ENCODE measurements at places on chromosomes 2 and 18. TPM values are rescaled to one million over a fixed set of nuclear protein-coding genes. Genes with fewer than 3 reads are reported as not detected.

GRCh38 chr2:237141571-237142051 lies 55.9 kb downstream of the COPS8 start:
- no peak for DNase-seq

- DNase-seq: no peak
Measured at GRCh38 chr2:205688417-205689200, 6.3 kb downstream of the NRP2 start.

GRCh38 chr18:52063923-52064322 lies 276.1 kb upstream of the DCC start:
- no peak for DNase-seq

SH3RF3 gene
- total RNA-seq: 1.0 TPM

DNA sequence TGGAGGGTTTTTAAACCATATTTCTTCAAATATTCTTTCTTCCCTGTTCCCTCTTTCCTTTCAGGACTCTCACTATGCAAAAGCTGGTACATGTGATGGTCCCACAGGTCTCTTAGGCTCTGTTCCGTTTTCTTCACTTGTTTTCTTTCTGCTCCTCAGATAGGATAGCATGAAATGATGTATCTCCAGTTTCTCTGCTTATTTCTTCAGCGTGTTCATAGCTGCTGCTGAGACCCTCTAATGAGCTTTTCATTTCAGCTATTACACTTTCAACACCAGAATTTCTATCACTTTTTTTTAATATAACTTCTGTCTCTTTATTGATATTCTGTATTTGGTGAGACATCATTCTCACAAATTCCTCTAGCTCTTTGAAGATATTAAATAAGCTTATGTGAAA lies 63.9 kb downstream of the KCNG2 start:
- no peak for DNase-seq

FHOD3 gene
- total RNA-seq: 0.28 TPM

- no peak for DNase-seq
Measured at GRCh38 chr2:240114233-240114632, 21.9 kb downstream of the COPS9 start.

- no peak for DNase-seq
Measured at GRCh38 chr2:235803028-235803427, 309.2 kb downstream of the AGAP1 start.

NOP58 gene
- 300 TPM for total RNA-seq

DNA sequence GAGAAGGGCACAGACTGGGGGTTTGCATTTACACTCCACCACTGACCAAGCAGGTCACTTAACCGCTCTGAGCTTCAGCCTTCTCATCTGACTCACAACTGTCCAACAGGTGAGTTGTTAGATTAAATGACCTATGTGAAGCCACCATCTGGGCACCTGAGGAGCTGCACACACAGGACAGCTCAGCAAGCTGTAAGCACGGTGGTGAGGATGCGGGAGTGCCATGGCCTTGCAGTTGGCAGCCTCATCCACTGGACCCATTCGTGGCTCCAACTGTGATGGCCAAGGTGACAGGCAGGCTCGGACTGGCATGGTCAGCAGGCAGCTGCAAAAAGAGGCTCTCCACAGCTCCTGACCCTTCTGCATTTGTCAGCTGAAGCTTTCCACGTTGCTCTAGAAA lies 23.3 kb upstream of the AMMECR1L start:
- no peak for DNase-seq

- DNase-seq: no peak
Measured at GRCh38 chr2:127100251-127101047, 6.5 kb downstream of the BIN1 start.

PLB1 gene
- 0.72 TPM for total RNA-seq

PEX13 gene
- 27.1 TPM for total RNA-seq

- no peak for DNase-seq
Measured at GRCh38 chr2:109083771-109084170, 45.2 kb upstream of the SH3RF3 start.

GPAT2 gene
- 11.1 TPM for total RNA-seq

GRCh38 chr2:144796936-144797335 lies 277.0 kb upstream of the ZEB2 start:
- no peak for DNase-seq

- no peak for DNase-seq
Measured at GRCh38 chr2:55899881-55900280, 23.7 kb downstream of the EFEMP1 start.

GATA6 gene
- total RNA-seq: 0.39 TPM

DNA sequence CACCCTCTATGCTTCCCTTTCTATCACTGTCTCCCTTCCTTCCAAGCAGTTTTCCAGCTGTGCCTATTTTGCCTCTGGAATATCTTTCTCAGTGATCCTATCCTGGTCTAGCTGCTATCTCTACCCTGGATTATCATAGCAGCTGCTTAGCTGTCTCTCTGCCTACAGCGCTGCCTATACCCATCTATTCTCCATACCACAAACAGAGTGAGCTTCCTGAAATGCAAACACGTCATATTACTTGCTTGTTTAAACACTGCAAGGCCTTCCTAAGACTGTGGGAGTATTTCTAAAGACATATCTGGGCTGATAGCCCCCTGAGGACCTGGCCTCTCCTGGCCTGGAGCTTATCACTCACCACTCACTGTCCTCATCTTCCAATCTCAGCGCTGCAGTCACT lies 220.1 kb downstream of the NAPG start:
- no peak for DNase-seq

DNA sequence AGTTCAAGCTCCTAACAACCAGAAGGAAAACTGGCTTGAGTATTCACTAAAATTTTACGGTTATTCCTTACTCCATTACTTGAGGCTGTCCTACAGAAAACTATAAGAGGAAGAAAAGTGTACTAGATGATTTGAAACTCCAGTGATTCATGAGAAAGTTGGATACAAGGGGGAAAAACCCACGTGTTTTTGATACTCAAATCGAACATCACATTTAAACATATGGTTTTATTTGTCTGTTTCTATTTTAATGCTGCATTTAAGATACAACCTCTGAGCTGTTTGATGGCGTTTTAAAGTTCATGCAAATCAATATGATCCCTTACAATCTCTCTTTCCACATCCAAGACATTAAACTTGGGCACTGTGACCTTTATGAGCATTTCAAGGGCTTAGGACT lies 125.1 kb upstream of the LMAN1 start:
- DNase-seq: no peak

- no peak for DNase-seq
Measured at GRCh38 chr2:201668402-201668910, 25.2 kb upstream of the TMEM237 start.

- DNase-seq: no peak
Measured at GRCh38 chr18:44793685-44794084, 113.0 kb downstream of the SETBP1 start.

GRCh38 chr2:57180042-57180567 lies 866.5 kb upstream of the VRK2 start:
- DNase-seq: no peak

- DNase-seq: no peak
Measured at GRCh38 chr18:5444847-5445246, 99.0 kb downstream of the EPB41L3 start.

GRCh38 chr2:216078776-216079175 lies 2.8 kb downstream of the PECR start:
- DNase-seq: no peak

ZNF396 gene
- total RNA-seq: 3.8 TPM

MARCHF4 gene
- not detected for total RNA-seq

- DNase-seq: no peak
Measured at GRCh38 chr2:236631281-236631855, 61.7 kb downstream of the ACKR3 start.

GRCh38 chr2:70873541-70873940 lies 37.9 kb upstream of the CD207 start:
- DNase-seq: no peak

GRCh38 chr2:234964631-234965461 lies 13.0 kb downstream of the SH3BP4 start:
- DNase-seq: no peak

DNA sequence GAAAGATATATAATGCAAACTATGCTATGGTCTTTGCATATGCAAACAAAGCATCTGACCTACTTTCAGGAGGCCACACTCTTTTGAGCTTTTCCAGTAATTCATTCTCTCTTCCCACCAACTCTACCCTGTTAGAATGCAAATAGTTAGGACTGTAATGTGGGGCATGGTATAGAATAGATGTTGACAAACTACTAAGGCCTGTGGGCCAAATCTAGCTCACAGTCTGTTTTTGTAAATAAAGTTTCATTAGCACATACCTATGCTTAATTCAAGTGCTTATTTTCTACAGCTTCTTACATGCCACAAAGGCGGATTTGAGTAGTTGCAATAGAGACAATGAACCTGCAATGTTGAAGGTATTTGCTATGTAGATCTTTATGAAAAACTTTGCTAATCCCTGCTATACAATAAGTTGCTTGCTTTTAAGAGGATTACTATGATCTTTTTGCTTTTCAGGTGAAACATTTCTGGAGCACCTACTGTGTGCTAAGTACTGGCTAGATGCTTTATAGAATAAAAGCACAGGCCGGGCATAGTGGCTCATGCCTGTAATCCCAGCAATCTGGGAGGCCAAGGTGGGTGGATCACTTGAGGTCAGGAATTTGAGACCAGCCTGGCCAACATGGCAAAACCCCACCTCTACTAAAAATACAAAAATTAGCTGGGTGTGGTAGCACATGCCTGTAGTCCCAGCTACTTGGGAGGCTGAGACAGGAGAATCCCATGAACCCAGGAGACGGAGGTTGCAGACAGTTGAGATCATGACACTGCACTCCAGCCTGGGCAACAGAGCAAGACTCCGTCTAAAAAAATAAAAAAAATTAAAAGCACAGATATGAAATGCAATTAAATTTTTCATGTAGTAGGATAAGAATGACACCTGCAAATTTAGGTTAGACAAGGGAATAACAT lies 267.8 kb downstream of the DPP10 start:
- DNase-seq: no peak

DNA sequence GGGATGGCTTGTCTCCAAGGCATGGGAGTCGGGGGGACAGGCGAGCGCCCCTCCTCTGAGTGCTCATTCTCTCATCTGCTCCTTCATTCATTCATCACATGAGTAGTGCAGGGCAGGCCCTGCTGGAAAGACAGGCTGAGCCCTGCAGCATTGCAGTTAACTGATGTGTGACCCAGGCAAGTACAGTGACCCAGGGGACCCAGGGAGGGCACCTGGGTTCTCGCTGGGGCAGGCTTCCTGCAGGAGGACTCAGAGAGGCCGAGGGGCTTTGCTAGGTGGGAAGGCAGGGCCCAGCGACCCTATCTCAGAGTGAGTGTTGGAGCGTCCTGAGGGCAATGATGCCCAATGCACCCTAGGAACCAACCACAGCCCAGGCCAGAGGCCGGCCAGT lies 30.6 kb downstream of the HJURP start:
- DNase-seq: no peak

- no peak for DNase-seq
Measured at GRCh38 chr2:33358878-33359277, 117.6 kb upstream of the RASGRP3 start.

CCDC195 gene
- total RNA-seq: not detected

GRCh38 chr2:26735883-26736588 lies 28.0 kb upstream of the SLC35F6 start:
- no peak for DNase-seq

DNA sequence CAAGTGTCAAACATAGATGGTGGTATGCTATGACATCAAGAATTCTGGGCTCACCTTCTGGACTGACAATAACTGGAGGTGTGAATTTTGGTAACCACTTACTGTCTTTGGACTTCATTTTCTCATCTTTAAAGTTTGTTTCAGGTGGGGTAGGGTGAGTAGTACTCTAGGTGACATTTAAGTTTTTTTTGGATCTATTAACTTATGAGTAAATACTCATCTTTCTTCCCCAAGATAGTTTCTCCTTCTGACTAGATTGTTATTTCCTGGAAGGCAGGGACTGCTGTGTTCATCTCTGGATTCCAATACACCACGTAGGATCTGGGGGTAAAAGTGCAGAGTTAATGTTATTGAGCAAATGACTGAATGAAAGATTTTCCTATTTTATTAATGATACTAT lies 55.9 kb downstream of the ICOS start:
- DNase-seq: no peak

ALPI gene
- total RNA-seq: not detected

LONRF2 gene
- total RNA-seq: 0.10 TPM

GRCh38 chr2:151930042-151930441 lies 101.8 kb upstream of the ARL5A start:
- DNase-seq: no peak

DNA sequence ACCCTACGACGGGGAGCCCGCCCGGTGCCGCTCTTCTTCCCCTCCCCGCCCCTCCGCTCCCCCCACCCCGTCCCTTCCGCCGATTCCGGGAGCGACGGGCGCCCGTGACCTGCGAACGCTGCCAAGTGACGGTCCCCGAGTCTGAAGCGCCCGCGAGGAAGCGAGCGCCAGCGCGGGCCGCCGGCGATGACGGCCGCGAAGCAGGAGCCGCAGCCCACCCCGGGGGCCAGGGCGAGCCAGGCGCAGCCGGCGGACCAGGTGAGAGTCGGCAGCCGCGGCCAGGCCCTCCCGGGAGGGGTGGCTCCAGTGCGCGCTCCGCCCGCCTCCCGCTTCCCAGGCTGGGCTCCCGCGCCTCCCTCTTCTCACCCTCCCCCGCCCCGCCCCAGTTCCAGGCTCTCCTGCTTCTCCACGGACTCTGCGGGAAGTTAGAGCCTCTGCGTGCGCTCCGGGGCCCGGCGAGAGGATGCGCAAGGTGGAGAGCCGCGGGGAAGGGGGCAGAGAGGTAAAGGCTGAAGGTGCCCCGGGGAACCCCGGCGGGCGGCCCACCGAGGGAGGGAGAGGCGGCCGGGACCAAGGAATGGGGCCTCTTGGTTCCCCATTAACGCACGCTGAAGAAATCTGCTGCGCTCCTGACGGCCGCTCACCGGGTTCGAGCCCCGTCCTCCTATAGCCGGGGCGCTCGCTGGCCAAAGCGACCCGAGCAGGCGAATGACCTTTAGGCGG lies 719.5 kb downstream of the DPP10 start:
- DNase-seq: no peak

SEC11C gene
- total RNA-seq: 160 TPM

- no peak for DNase-seq
Measured at GRCh38 chr18:49645841-49646351, 84.0 kb downstream of the LIPG start.

- DNase-seq: no peak
Measured at GRCh38 chr18:6842081-6842480, 112.6 kb downstream of the ARHGAP28 start.

All from activated T-cell treated with anti-CD3 and anti-CD28 coated beads, Interleukin-2, amount 50 U/mL, for 72 hours (primary cell).